ENCODE measurements at places on chromosomes 3 and 15. TPM values are rescaled to one million over a fixed set of nuclear protein-coding genes. Genes with fewer than 3 reads are reported as not detected.

DNA sequence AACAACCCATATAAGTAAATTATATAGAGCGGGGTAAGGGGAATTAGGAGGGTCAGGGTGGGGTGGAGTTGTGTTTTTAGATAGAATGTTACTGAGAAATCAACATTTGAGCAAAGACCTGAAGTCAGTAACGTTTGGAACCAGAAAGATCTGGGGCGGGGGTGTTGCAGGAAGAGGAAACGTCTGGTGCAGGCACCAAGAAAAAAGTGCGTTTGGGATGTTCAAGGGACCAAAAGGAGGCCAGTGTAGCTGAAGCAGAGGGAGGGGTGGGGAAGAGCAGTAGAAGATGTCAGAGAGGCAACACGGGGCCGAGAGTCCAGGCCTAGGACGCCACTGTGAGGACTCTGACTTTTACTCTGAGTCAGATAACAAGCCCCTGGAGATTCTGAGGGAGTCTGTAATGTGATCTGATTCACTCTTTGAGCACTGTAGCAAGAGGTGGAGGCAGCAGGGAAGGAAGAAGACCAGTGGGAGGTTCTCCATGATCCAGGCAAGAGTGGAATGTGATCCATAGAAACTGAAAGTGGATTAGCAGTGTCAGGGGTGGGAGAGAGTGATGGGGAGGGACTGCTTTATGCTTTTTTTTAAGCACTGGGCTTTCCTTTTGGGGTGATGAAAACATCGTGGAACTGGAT is 179.3 kb upstream of the CHRM5 start:
- no peak for DNase-seq

- DNase-seq: no peak
Observed at GRCh38 chr3:51937611-51938450, 3.9 kb downstream of the RRP9 start.

DNA sequence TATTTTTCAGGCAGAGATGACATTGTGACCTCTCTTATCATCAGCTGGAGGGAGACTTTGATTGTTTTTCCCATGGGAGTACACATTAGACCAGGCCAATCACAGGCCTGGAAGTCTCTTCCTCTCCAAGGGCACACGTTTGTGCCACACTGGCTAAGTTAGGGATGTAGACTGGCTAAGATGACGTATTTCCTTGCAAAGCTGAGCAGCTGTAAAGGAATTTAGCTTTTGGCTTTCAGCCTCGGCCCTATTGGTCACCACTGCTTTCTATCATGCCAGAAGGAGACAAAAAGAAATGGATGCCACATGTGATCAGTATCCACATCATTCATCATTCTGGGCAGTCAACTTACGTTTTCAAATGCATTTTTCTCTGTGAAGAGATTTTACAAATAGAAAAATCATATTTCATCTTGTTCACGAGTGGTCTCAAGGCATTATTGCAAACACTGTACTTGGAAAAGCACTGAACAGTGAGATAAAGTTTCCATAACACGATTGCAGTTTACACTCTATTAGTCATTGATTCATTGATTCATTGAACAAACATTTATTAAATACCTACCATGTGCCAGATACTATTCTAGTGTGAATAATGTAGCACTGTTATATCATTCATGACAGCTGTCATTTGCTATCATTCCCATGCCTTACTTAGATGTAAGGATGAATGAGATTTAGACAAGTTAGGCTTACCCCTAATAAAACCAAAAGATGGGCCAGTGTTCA is 27.0 kb upstream of the RNF7 start:
- DNase-seq: peak; percentile 59

DNA sequence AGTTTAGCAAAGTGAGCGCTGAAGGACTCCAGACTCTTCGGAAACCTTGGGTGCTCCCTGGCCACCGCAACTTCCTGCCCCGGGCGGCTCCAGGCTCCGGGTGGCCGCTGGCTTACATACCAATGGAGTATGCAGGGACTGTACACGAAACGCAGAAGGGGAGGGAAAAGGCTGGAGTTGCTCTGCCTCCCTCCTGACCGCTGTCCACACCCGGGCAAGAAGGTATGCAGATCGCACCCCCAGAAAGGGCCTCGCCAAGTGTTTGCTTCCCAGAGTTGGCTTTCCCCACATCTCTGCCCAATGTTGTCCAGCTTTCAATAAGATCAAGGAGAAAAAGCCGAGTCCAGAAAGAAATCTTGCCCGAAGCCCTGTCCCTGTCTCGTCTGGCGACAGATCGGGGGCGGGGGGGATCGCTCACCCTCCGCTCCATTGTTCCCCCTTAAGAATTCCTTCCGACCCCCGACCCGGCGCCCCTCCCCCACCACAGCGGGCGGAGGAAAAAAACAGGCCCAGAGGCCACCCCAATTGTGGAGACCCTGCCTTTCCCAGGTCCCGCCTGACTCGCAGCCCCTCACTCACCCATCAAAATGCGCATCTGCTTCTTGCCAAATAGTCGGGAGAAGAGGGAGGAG is 533 bp downstream of the ARF4 start:
- DNase-seq: peak; percentile 88

DNA sequence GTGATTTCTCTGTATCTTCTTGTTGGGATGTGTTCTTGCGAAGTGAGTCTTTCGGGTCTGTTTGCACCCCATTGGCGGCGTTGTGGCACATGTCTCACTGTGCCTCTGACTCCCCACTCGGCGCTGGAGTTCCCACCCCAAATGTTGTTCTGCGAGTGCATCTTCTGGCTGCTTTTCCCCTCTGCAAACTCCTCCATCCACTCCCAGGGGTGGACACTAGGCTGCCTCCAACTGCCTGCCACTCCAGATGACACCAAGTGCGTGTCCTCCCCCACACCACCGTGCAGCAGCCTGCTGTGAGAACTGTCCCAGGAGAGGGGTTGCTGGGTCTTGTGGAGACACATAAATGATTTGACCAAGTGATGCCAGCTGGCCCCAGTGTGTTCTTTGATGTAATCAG is 17.6 kb downstream of the EFCC1 start:
- no peak for DNase-seq

GRCh38 chr3:129063841-129064482 is 3.4 kb downstream of the GP9 start:
- DNase-seq: no peak

DNA sequence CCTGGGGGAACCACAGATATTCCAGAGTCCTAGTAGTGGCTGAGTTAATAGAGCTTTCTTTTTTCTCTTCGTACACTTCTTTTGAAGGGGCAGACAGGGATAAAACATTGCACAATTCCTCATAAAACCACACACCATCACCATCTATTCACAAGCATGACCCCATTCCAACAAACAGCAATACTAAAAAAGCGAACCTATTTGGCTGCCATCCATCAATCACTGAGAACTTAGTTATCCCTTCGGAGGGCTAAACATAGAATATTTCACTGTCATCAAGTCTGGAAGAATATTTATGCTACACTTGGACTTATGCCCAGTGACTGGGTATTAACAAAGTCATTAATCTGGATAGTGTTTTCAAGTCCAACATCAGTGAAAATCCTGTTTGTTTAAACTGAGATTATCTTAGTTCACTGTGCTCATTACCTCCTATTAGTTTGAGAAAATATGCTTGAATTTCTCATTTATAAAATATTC is 80.3 kb upstream of the PRTG start:
- DNase-seq: peak; percentile 74

DNA sequence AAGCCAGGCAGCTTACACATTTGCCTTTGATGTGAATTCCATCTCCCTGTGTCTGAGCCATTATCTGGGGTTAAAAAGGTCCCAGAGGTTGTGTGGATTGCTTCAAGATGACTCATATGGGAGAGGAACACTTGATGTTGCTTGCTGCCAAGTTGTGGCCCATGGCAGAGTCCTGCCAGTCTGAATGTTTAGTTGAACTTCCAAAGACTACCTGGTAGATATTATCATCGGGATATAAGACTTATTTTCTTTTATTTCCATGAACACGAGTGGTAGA is 85.6 kb downstream of the TJP1 start:
- DNase-seq: no peak

- DNase-seq: no peak
Observed at GRCh38 chr3:57796261-57796660, 40.2 kb downstream of the SLMAP start.

Gene MINAR1
- 0.51 TPM for total RNA-seq

Gene ROBO2
- not detected for total RNA-seq

Gene NOX5
- total RNA-seq: not detected

Data from dermis microvascular lymphatic vessel endothelial cell (primary cell).